ENCODE measurements at places on chromosomes 6 and 20. TPM values are rescaled to one million over a fixed set of nuclear protein-coding genes. Genes with fewer than 3 reads are reported as not detected.

DNA sequence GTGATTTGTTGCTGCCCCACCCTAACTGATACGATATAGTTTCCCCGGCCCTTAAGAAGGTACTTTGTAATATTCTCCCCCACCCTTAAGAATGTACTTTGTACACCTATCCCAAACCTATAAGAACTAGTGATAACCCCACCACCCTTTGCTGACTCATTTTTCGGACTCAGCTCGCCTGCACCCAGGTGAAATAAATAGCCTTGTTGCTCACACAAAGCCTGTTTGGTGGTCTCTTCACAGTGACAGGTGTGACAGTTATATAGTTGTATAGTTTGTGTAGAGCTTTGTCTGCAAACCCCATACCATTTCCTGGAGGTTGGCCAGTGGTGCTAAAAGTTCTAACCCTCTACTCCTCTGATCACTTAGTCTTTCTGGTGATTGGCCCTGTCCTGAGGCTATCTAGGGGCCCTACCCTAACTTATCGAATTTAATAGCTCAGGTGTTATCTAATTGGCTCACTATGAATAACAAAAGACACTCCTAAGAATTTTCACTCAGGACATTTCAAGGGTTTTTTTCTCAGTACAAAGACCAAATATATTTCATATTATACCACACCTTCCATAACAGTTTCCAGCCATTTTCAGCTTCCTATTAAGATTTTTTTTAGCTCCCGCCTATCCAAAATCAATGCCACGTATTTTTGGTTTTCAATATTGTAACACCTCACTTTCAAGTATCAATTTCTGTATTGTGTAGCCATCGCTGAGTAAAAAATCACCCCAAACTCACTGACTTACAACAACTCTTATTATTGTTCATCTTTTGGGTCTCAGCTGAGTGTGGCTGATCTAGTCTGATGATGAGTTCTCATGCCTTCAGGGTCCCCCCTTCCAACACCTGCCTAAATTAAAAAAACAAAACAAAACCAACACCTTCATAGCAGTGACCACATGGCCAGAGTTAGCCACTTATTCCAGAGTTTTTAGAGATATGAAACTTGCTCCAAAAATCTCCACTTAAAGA, 9.8 kb upstream of the BTN1A1 start:
- no peak overlapping the region for H3K27ac ChIP-seq
- H3K4me3 ChIP-seq, result no peak overlapping the region
- H3K36me3 ChIP-seq, result no peaks in the 10 kb centered on the region
- H3K27me3 ChIP-seq, result peaks cover 2% of the 10 kb centered on the region
- no peaks in the 10 kb centered on the region for H3K4me1 ChIP-seq

DNA sequence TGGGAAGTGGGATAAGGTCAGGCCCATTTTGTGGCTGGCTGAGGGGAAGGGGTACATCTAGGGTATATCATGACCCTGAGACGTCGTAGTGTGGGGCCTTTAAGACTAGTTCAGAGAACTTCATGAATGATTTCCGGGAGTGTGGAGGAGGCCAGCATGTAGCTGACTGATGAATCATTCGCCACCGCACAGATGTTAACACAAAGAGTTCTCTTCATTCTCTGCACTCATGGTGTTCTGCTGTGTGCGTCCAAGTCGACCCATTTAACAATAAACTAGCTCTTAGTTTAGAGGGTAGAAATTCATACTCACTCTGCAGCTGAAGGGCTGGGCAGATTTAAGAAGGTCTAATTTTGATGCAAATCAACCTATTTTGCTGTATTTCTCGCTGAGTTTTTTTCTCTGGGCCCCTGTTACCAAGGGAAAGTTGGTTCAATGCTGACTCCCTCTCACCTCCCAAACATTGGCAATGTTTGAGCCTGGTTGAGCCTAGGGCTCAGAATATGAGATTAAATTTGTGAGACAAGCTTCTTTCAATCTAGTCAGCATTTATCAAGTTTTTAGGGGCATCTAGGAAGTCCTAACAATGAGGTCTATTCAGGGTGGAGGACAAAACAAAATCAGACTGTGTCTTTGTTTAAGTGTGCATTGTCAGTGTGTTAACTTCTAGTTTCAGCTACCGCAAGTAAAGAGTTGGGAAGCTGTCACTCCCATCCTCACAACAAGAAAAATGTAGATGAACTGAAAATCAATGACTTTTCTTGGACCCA, 106.8 kb upstream of the CBLN4 start:
- no peak overlapping the region for H3K27ac ChIP-seq
- DNase-seq, result no peak
- no peaks in the 10 kb centered on the region for H3K4me1 ChIP-seq
- H3K36me3 ChIP-seq, result no peaks in the 10 kb centered on the region
- H3K4me3 ChIP-seq, result no peak overlapping the region
- no peaks in the 10 kb centered on the region for H3K27me3 ChIP-seq

DNA sequence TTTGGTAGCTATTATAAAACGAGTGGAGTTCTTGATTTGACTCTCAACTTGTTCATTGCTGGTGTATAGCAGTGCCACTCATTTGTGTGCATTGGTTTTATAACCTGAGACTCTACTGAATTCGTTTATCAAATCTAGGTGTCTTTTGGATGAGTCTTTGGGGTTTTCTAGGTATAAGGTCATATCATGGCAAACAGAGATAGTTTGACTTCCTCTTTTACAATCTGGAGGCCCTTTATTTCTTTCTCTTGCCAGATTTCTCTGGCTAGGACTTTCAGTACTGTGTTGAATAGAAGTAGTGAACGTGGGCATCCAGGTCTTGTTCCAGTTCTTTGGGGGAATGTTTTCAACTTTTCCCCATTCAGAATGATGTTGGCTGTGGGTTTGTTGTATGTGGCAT, 38.8 kb downstream of the SUMO4 start:
- H3K36me3 ChIP-seq, result no peaks in the 10 kb centered on the region
- peaks cover 7% of the 10 kb centered on the region for H3K4me1 ChIP-seq
- DNase-seq, result no peak
- no peak overlapping the region for H3K4me3 ChIP-seq
- peaks cover 2% of the 10 kb centered on the region for H3K27me3 ChIP-seq

MAK gene
- total RNA-seq, result under 0.01 TPM

FLRT3 gene
- total RNA-seq, result 6.6 TPM

LPA gene
- not detected for total RNA-seq

DNA sequence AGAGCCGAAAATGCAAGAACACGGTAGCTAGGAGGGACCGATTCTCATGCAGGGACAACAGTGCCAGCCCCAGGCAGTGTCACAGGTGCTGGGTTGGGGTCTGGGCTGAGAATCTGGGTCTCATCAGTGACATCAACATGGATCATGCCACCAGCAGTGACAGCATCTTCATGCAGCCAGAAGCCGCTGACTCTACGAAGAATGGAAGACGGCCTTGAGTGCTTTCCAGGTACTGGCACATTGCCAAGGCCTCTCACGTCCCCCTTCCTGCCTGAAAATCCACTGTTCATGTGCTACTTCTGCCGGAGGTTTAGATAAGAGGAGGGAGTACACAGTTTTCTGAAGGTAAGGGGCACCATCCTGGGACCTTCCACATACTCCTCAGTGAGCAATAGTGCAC, 141.1 kb upstream of the FOXQ1 start:
- H3K36me3 ChIP-seq, result no peaks in the 10 kb centered on the region
- no peak overlapping the region for H3K27ac ChIP-seq
- H3K4me1 ChIP-seq, result no peaks in the 10 kb centered on the region

Data from IMR-90 (cell line).